Activated gamma-delta T cell treated with Interleukin-2 at 50 U/mL for 16 hours (primary cell): ENCODE measurements at places on chromosomes 7 and 10.

DNA sequence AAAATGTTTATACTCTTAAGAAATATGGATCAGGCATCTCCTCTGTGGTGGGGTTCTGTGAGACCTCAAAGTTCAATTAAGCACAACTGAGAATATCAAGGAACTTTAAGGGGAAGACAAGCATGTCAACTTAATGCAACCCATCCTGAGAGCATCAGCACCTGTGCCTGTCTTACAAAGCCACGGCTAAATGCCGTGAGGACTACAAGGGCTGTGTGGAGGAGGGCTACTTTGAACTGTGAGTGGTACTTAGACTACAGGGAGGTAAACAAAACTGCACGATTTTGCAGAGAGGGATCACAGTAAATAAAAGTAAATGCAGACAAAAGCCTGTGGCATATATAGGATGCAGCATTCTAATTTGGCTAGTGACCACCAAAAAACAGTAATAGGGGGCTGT is 139.1 kb downstream of the ATE1 start:
- no peak for DNase-seq

- no peak for DNase-seq
Measured at GRCh38 chr10:33485276-33485675, 150.8 kb upstream of the NRP1 start.

DNA sequence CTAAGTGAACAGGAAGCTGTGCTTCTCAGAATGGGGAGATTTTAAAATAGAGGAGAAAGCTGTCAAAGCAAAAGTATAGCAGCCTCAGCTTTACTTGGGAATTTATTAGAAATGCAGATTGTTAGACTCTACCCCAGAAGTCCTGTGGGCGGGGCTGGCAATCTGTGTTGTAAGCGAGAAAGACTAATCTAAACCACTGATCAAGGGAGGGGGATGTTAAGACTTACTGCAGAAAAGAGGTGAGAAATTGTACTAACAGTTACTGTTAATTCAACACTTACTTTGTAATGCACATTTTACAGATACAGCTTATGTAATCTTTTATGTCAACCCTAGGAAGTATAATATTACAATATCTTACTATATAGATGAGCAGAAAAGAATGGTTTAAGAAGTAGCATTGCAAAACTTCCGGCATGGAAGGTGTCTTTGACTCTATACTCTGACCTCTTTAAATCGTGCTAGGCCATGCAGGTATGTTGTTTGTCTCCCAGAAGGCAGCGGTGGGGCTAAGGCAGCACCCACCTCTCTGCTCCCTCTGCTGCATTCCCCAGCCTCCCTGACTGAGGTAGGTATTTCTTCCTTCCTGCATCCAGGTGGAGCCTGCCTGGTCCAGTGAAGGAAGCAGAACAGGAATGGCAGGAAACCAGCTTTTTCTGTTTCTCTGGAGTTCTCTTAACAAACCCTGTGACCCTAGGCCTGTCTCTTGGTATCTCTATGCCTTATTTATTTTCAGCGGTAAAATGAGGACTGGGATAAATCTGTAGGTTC is 462.2 kb downstream of the AUTS2 start:
- DNase-seq: no peak

DNA sequence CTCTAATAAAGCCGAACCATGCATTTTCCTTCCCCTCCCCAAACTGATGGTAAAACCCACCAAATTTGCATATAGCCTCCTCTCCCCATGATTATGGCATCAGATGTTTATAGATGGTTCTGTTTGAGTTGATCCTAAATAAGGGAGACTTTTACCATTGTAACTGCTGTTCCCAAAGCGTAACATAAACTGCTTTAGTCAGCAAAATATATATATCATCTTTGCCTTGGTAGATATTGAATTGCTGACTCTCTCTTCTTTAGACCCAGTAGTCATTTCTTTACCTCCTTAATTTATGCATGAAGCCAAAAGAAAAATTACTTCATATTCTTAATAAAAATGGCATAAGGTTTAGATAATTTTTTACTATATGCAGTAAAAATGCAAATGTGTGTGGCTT is 86.2 kb upstream of the LRGUK start:
- DNase-seq: no peak

GRCh38 chr10:62079885-62080559 is 178.5 kb downstream of the ARID5B start:
- DNase-seq: no peak

- DNase-seq: no peak
Measured at GRCh38 chr7:1087952-1088920, at the start of gene GPER1. Gene GPER1, plus strand, starts transcription at chr7:1088113. Its CDS starts 3,616 bp downstream, at chr7:1091729.
